ENCODE measurements at places on chromosomes 6 and 20.

GRCh38 chr20:61161726-61162390, 90.2 kb upstream of the CDH4 start:
- no peak overlapping the region for H3K4me3 ChIP-seq
- H3K27me3 ChIP-seq = no peaks in the 10 kb centered on the region
- H3K36me3 ChIP-seq = no peaks in the 10 kb centered on the region
- no peaks in the 10 kb centered on the region for H3K4me1 ChIP-seq
- DNase-seq = no peak

DNA sequence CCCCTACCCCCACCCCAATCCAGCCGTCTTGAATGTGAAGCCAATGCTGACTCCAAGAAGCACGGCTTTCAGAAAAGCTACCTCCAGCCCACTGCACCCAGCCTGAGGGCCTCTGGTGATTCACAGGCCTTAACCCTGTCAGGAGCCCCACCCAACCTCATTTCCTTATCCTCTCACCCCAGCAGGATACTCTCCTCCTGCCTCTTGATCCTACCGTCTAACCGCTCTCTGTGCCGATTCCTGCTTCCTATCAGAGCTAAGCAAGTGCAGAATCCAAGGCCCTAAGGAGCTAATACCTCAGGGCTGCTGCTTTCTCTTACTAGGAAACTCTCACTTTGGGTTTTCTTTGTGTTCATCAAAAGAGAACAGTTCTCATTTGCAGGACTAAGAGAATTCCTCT, 47.2 kb downstream of the TRERF1 start:
- H3K27ac ChIP-seq = peak overlapping the region; percentile 2
- H3K4me3 ChIP-seq = no peak overlapping the region
- peaks cover 33% of the 10 kb centered on the region for H3K4me1 ChIP-seq
- H3K27me3 ChIP-seq = no peaks in the 10 kb centered on the region
- H3K36me3 ChIP-seq = no peaks in the 10 kb centered on the region

GRCh38 chr6:88870717-88871330, 92.6 kb downstream of the RNGTT start:
- no peaks in the 10 kb centered on the region for H3K36me3 ChIP-seq
- H3K27ac ChIP-seq = no peak overlapping the region
- peaks cover 5% of the 10 kb centered on the region for H3K4me1 ChIP-seq
- no peaks in the 10 kb centered on the region for H3K27me3 ChIP-seq
- H3K4me3 ChIP-seq = no peak overlapping the region

DNA sequence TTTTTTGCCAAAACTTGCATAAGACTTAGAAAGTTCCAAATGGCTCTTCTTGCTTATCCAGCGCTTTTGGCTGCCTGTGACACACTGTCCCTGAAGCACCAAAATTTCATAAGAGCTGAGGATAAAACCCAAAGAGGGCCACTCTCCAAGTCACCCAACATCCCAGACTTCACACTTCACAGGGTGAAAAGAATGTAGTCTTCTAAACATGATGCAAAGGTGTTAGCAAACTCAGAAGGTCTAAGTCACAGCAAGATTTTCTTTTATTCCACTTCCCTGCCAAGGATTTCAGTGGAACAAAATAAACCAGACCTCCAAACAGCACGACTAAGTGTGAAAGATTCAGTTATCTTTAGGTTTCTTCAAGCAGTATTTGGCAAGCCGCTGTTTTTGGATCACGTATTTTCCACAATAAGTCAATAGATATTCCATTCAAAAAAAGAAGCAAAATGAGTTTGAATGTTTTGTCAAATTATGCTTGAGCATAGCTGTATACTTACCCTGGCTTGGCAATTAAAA, 44.6 kb upstream of the CD93 start:
- H3K4me1 ChIP-seq = peaks cover 5% of the 10 kb centered on the region
- no peak overlapping the region for H3K4me3 ChIP-seq
- H3K36me3 ChIP-seq = no peaks in the 10 kb centered on the region
- no peak overlapping the region for H3K27ac ChIP-seq
- no peak for DNase-seq

DNA sequence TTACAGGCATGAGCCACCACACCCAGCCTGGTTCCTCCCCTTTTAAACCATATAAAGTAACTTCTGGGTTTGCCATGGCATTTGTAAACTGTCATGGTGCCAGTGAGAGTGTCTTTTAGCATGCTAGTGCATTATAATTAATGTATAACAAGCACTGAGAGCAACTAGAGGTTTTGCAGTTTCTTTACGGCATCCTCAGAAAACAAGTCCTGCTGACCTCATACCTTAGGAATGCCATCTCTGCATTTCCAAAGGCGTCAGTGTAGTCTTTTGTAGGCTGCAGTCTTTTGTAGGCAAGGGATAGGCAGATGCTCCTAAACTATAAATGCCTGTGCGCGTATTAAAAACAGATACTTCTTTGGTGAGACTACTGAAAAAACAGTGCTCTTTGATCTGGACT, 75.0 kb upstream of the EZR start:
- no peak for DNase-seq
- H3K4me3 ChIP-seq = no peak overlapping the region
- H3K27ac ChIP-seq = no peak overlapping the region
- no peaks in the 10 kb centered on the region for H3K4me1 ChIP-seq
- H3K27me3 ChIP-seq = no peaks in the 10 kb centered on the region

DNA sequence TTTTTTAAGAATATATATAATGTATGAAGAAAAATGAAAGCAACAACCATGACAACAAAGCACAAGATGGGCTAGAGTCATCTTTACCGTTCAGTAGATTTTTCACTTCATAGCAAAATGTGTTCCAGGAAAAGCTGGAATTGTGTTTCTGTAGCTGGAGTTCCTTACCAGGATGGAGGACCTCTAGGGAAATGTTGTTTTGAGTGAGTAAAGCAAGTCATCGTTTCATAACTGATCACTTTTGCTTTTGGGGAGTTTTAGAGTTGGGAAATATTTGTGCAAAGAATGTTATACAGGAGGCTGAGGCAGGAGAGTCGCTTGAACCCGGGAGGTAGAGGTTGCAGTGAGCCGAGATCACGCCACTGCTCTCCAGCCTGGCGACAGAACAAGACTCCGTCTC, 151.6 kb downstream of the SASH1 start:
- no peak for DNase-seq
- no peaks in the 10 kb centered on the region for H3K27me3 ChIP-seq
- no peak overlapping the region for H3K4me3 ChIP-seq
- no peaks in the 10 kb centered on the region for H3K36me3 ChIP-seq
- H3K4me1 ChIP-seq = peaks cover 28% of the 10 kb centered on the region

Measured in esophagus muscularis mucosa (tissue), 4 donors.